NCI-H2227 treated with DMSO at 0.1 percent for 48 hours (cell line): ENCODE measurements at places on chromosomes 12 and 14.
A peak's percentile ranks its signal among the peaks of the same experiment; 100 is the strongest.

DNA sequence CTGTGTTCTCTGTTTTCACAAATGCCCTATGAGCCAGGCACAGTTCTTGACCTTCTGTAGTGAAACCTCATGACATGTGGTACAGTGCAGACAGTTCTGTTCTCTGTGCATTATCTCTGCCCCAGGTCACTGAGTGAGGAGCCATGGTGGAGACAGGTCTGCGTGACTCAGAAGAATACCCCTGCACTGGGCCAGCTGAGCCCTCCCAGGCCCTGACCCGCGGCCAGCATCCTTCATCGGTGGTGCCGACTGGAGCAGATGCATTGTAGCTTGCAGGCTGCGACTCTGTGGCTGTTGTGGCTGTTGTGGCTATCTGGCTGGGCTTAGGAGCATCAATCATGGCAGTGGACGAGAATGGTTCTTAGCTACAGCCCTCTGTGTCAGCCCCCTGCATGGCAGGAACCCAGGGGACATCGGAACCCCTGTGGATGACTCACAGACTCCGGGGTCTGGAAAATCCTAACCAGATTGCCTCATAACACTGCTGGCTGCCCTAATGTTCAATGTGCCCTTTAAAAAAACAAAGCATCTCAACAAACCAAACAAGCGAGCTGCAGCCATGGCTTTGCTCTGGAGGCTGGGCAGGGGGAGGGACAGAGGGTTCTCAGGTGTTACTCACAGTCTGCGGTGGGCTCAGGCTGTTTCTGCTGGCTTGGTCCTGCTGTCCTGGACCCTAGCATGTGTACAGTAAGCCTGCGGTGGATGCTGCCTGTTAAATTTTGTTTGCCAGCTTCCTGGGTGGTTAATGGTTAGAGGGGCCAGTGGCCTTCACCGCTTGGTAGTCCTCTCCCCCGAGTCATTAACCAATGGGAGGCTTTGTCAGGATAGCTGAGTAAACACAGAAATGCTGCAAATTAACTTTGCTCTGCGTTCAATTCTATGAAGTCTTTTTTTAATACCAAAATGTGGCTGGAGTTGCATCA is at the start of gene SERPINA6:
TSS of gene SERPINA6 (minus strand) at position 689 of the 923 bp plus-strand sequence. CDS start 8,688 bp downstream, outside the sequence.
- peak; percentile 15 for DNase-seq

DNA sequence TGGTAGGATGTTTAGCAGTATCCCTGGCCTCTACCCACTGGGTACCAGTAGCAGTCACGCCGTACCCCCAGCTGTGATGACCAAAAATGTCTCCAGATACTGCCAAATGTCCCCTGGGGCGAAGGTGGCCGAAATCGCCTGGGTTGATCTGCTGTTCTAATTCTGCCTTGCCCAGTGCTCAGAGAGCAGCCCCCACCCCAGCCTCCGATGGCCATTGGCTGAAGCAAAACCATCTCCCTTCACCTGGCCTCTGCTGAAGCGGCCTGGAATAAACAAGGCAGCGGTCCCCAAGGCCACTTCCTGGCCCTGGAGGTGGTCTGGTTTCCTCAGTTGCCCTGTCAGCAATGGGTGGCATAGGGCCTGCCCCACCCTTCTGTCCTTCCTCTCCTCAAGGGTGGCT is 298.4 kb downstream of the CACNA1C start:
- no peak for DNase-seq

DNA sequence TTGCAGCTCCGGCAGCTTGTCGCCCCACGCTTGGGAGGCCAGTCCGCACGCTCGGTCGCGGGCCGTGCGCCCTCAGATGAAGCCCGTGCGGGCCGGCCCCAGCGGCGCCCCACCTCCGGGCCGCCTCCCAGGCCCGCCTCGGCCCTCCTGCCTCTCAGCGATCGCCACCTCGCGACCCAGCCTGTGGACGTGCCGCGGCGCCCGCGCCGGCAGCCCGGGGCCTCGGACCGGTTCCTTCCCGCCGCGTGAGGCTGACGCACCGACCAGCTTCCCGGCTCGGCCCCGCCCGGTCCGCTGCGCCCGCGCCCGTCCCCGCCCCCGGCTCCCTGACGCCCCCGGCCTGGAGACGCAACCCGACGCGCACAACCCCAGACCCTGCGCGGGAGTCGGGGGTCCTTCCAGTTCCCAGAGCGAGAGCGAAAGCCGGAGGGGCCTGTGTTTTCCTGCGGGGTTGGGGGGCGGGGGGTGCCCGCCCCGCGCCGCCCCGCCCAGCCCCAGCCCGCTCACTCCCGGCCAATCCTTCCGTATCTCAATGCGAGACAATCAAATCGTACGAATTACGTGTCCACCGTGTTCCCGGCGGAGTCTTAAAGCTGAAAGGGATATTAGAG is at the start of gene ERO1A:
TSS of gene ERO1A (minus strand) at position 78 of the 611 bp plus-strand sequence. CDS start at position 1, 77 bp downstream.
- DNase-seq, result peak; percentile 76

- no peak for DNase-seq
These were observed 3.0 kb downstream of the WNT1 start for GRCh38 chr12:48980953-48981756.

DNA sequence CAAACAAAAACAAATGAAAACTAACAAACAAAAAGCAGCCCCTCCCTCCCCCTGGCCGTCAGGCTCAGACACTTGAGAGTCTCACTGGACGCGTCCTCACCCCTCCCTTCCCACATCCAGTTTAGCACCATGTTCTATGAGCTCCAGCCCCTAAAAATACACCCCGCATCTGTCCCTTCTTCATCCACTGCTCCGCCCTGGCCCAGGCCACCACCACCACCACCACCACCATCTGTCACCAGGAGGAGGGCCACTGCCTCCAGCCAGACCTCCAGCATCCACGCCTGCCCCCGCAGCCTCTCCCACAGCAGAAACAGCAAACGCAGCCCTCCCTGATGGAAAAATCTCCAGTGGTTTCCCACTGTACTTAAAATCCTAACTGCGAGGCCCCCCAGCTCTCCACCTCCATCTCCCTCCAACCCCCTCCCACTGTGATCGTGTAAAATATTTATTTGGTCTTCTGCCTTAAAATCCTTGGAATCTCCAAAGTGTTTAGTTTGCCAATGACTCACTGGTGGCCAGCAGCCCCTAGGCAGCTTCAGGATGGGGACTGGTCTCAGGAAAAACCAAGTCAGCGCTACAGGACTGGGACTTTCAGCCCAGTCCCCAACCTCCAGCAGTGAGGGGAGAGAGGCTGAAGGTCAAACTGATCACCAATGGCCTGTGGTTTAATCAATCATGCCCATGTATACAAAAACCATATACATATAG is 95.1 kb downstream of the SCARB1 start:
- DNase-seq, result no peak

DNA sequence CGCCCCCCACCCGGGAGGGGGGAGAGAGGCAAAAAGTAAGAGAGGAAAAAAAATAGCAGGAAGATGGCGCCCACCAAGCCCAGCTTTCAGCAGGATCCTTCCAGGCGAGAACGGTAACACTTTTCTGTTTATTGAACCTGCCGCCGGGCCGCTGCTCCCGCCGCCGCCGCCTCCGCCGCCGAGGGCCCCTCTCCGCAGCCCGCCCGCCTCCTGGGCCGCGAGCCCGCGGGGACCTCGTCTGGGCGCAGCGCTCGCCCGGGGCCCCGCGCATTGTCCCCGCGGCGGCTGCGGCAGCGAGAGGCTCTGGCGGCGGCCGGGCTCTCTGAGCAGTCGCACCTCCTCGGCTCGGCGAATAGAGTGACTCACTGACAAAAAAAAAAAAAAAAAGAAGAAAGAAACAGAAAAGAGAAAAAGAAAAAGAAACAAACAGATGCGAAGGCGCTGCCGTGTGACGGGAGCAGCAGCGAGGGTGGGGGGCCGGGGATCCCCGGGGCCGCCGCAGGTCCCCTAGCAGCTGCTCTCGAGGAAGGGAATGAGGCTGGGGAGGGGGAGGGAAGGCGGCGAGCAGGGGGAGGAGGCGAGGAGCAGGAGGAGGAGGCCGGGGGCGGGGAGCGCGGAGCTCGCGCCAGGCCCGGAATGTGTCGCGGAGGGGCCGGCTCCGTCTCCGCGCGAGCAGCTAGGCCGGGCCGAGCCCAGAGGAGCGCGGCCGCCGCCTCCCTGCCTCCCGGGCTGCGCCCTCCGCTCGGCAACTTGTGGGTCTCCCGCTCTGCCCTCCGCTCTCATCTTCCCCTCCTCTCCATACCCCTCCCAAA is 781 bp downstream of the NPAS3 start:
- peak; percentile 77 for DNase-seq

DNA sequence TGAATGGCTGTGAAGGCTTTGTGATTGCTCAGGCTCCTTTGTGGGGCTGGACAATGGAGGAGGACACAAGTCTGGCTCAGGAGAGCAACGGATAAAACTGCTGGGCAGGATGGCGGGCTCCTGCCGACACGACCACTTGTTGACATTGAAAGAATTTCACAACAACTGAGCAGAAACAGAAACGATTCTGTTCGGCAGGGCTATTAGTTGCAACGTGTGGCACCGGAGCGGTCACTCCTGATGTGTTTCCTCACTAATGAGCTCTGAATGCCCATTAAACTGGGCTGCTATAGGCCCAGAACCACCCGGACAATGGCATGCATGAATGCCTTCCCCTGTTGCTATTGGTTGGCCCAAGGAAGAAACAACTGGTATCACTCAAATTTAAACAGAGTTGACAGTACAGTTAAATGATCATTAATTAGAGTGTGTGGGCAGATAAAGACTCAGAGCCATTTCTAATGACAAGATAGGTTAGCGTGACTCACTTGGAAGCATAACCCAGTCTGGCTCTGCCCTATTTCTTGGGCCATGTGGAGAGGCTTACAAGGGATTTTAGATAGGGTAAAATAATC is 142.9 kb downstream of the ASCL1 start:
- no peak for DNase-seq

DNA sequence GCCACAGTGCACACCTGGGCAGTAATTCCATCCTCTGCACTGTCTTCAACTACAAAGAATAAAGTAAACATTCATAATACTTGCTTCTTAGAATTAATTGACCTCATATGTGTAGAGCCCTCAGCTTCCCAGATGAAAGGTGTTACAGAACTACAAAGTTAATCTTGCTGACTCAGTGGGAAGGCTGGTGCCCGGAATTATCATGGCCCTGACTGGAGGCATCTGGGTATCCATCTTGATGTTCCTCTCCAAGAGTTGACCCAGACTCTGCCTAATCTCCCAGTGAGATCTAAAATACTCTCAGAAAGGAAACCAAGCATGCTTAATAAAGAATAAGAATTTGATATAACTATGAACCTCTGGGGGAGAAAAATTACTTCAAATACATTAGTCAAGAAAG is 147.0 kb upstream of the ARID2 start:
- no peak for DNase-seq
